Hematopoietic multipotent progenitor cell treated with erythropoietin and hydrocortisone succinate and interleukin-3 and kit ligand, for 6 days (in vitro differentiated cells): ENCODE measurements at places on chromosomes 11 and 22.

GRCh38 chr11:20844630-20845029, 175.2 kb downstream of the NELL1 start:
- DNase-seq = no peak

DNA sequence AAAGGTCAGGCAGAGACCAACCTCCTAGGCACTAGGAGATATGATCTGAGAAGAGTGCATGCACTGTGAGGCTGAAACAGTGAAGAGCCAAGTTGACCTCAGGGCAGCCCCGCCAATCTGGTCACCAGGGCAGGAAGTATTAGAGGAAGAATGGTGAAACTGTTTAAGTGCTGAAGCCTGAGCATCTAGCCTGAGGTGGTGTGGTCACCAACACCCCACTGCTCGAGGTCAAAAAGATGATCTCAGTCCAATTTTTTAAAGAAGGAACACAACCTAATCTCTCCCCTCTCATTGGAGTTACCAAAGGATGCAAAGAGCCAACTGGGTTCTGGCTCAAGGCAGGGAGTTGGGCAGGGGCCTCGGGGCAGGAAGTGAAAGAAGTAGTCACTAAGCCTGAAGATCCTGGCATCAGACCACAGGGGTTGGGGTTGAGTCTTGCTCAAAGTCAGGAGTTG, 4.0 kb downstream of the APBB1 start:
- DNase-seq = peak; percentile 15

DNA sequence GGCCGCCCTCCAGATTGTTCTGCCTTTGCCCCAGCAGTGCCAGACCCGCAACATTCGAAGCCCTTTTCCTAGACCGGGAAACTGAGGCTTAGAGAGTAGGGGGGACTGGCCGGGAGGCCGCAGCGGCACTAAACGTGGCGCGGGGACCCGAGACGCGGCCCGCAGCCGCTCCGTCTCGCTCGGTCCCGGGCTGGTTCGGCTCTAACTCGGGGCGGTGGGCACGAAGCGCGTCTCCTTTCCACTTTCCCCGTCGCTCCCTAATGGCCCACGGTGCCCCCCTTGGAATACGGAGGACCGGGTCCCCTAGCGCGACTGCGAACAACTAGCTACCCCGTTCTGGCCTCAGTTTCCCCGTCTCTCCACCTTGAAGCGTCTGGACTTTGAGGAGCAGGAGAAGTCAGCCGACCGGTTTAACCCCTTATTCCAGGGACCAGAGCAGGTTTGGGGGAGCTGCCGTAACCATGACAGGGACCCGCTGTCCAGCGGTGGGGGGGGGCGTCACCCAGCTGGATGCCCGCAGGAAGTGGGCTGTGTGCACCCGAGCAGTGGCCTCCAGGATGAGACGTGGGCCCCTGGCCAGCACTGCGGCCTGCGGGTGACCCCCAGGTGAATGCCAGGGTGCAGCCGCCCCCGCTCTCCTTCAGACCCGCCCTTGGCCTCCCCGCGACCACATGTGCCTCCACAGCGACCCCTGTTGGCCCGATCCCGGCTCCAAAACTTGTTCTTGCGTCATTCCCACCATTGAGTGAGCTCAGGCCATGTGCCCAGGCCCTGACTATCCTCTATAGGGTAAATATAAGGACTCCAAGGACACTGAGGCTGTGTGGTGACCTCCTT, 1.1 kb downstream of the CDC42EP1 start:
- peak; percentile 91 for DNase-seq

DNA sequence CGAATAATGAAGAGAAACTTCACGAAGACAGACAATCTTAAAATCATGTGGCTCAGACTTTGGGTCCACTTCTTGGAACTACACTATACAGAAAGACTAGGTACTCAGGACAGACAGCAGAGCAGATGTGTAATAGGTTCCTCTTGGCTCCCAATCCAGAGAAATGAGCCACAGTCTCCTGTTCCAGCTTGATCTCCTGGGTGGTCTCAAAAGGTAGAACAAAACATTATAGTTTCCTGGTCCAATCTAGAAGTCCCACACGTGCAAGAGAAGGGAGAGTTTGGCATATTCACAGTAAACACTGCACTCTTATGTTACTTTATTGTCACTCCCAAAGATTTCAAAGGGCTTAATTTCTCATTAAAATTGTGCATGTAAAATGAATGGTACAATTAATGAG, 134.5 kb upstream of the FIBIN start:
- no peak for DNase-seq

DNA sequence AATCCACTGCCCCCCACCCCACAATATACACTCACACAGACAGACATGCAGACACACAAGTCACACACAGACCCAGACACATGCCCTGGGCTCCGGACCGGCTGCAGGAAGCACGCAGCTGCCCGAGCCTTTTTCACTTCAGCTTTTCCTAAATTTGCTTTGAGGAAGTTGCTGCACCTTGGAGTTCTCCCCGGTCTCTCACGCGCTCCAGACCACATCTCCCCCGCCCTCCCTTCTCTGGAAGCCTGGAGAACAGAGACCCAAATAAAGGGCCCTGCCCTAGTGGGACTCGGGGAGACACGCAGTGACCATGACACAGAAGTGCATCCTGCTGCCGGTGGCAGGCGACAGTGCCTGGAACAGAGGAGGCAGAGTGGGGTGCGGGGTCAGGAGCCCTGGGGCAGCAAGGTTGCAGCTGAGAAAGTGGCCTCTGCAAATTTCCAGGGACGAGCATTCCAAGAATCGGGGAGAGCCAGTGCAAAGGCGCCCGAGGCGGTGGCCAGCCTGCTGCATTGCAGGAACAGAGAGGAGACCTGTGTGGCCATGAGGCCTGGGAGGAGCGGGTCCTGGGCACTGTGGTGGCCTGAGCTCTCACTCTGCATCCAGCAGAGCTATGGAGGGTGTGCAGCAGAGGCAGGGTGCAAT, 19.1 kb downstream of the RPL3 start:
- DNase-seq = no peak

- no peak for DNase-seq
Measured at GRCh38 chr11:115421992-115422689, 82.1 kb downstream of the CADM1 start.

DNA sequence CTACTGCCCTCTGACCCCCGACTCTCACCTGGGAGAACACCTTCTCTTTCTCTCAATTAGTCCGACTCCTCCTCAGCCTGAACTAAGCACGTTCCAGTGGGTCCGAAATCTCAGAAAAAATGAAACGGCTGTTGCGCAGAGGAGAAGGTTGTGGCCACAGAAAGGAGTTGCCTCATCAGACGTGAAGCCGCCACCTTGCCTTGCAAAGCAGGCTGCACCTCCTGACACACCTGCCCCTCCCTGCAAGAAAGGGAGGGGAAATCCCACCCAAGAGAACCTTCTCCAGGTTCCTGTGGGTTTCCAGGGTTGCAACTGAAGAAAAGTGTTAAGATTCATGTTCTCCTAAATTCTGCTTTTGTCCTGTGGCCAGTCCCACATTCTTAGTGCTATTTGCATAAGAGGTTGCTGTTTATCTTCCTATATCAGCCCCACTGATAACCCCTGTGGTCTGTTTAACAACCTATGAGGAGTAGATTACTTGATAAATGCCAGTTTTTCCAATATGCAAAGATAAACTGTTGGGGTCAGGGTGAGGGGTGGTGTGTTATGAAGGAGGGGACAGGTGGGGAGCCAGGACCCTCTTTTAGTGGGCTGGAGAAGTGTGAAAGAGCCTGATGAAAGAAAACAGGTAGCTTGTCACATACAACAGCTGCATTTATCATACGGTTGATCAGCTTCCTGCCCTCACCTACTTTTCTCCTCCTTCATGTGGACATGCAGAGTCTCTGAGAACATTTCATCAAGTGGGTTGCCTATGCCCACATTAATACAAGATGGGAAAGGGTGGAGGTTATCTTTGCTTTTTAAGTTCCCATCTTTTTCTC, 18.2 kb downstream of the ZBTB16 start:
- DNase-seq = peak; percentile 62

DNA sequence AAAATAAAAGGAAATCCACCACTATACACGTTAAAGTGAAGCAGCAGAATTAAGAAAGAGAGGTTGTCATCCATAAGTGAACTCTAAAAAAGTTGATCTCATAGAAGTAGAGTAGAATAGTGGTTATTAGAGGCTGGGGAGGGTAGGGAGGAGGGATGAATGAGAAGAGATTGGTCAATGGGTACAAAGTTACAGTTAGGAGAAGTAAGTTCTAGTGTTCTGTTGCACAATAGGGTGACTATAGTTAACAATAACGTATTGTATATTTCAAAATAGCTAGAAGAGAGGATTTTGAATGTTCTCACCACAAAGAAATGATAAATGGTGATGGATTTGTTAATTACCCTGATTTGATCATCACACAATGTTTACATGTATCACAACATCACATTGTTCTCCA, 72.0 kb downstream of the CD82 start:
- DNase-seq = peak; percentile 59

- DNase-seq = no peak
Measured at GRCh38 chr11:837990-838307, 4.4 kb downstream of the POLR2L start.

- peak; percentile 37 for DNase-seq
Measured at GRCh38 chr11:10611979-10612862, 43.8 kb upstream of the LYVE1 start.

GRCh38 chr11:19895776-19896175, 183.1 kb downstream of the NAV2 start:
- DNase-seq = no peak

- DNase-seq = no peak
Measured at GRCh38 chr11:61928606-61929005, 11.2 kb upstream of the RAB3IL1 start.

- peak; percentile 18 for DNase-seq
Measured at GRCh38 chr11:65444314-65445051, 21.9 kb downstream of the NEAT1 start.

DNA sequence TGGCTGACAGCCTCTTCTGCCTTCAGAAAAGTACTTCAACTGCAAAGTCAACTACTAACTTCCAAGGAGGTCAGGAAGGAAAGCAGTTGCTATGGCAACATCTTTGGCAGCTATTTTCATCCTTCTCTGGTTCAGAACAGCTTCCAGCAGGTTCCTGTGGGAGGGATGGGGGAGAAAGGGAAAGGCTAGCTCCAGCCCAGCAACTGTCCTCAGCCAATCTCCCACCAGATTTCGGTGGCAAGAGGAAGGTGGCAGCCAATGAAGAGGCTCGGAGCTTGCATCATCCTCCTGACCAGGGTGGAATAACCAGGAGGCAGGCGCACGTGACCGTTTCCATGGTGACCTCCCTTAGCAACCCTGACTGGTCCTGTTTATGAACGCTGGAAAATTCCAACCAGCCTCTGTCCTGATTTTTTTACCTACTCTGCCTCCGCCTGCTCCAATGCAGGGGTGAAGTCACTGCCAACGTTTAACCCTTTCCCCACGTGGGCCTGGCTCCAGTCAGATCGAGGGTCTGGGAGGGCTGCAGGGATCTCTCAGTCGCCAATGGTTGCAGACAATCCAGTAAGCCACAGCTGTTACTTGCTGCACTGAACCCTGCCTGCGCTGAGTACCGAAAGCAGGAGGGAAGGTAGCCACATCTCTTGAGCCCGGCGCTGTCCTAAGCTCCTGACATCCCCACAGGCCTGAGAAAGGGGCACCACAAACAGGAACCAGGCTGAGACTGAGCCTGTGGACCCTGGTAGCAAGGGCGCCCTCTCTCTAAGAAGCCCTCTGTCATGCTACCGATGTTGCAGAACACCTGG, 11.2 kb upstream of the MALAT1 start:
- DNase-seq = peak; percentile 88

DNA sequence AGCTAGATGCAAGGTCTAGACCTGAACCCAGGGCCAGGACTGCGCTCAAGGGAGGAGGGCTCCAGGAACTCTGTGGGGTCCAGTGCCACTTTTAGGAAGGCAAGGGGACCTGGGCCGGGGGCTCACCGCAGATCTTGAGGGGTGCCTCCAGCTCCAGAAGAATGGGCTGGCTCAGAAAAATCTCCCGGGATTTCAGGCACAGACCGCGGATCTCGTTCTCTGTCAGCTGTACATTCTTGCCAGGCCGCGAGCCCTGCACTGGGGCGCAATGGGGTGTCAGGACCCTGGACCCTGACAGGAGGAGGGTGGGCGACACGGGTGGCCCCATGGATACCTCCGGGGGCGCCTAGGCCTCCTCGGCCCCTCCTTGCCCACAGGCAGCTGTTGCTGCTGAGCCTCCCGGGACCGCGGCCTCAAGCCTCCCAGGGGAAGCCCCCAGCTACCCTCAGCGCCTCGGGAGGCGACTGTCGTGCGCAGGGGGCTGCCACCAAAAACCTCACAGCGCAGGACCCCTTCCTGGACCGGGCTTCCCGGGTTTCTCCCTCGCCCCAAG, 640 bp downstream of the PPP1CA start:
- no peak for DNase-seq

GRCh38 chr11:12598330-12599256, 75.6 kb upstream of the TEAD1 start:
- DNase-seq = no peak

DNA sequence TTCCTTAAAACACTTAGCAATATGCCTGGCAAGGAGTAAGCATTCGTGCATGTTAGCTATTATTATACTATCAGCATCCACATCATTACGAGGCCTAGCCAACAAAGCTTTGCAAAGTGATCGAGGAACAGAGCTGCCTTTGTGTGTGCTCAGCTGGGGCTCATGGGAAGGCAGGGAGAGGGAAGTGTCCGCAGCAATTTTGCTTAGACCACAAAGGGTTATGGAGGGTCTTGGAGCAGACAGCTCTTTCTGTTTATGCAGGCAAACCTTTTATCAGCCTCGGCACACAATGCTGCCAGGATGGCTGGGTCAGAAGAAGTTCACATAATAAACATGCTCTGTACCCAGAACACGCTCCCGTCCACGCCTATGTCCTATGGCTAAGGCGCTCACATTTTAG, 10.9 kb upstream of the DKK3 start:
- no peak for DNase-seq

- DNase-seq = no peak
Measured at GRCh38 chr11:2550606-2550970, 105.8 kb downstream of the KCNQ1 start.

- peak; percentile 66 for DNase-seq
Measured at GRCh38 chr11:72041364-72042063, 38.8 kb downstream of the NUMA1 start.

GRCh38 chr11:18324381-18324780, 2.0 kb downstream of the GTF2H1 start:
- peak; percentile 74 for DNase-seq

GRCh38 chr22:40641269-40641668, 4.8 kb upstream of the MRTFA start:
- DNase-seq = no peak

GRCh38 chr11:14541192-14541947, 21.2 kb upstream of the PSMA1 start:
- no peak for DNase-seq

DNA sequence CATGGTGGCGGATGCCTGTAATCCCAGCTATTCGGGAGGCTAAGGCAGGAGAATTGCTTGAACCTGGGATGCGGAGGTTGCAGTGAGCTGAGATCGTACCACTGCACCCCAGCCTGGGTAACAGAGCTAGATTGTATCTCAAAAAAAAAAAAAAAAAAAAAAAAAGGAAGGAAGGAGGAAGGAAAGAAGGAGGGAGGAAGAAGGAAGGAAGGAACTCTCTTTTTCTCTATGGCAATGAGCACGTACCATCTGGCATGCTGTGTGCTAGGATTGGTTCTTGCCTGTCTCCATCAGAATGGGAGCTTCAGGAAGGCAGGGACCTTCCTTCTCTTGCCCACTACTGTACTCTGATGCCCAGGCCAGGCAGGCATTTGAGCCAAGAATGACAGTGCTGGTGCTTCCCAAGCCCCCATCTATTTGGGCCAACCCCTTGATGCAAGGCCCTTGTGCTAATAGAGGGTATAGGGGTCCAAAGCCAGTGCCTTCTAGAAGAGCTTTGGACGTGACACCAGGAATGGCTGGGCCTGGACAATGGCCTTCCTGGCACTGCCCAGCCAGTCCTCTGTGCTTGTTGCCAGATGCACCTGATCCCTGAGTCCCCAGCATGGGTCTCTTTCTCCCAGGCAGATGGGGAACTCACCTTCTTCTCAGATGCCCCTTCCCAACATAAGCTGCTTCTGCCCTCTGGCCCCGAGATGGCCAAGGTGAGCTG, 10.6 kb upstream of the DGCR8 start:
- DNase-seq = no peak
